ENCODE measurements at places on chromosomes 11 and 22. TPM values are rescaled to one million over a fixed set of nuclear protein-coding genes. Genes with fewer than 3 reads are reported as not detected.

DNA sequence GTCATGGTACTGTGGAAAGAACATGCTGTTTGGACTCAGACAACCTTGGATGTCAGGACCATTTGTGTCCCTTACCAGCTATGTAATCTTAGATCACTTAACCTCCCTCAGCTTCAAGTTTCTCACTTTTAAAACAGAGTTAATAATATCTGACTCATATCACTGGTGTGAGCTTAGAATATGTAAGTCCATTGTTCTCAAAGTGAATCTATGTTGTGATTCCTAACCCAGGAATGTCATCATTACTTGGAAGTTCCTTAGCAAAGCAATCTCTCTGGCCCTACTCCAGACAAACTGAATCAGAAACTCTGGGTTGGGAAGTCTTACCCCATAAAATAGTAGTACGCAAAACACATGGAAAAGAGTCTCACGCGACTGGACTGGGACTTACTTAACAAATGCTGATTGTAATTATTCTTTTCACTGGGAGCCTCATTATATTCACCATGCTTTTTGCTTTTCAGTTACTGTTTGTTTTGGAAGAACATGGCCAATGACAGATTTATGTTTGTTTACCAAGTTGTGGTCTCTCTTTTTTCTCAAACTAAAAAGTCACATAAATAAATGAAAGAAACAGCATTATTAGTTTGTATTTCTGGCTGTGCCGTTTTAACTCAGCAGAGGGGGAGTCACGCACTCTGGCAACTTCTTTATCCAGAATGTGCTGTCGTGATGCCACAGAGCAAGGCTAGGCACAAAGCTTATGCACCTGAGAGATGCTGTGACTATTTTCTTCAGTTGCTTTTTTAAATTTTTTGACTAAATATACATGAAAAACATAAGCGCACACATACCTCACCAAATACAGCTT lies 217.7 kb upstream of the CTSC start:
- H3K27ac ChIP-seq = no peak overlapping the region
- peaks cover 5% of the 10 kb centered on the region for H3K4me1 ChIP-seq
- no peaks in the 10 kb centered on the region for H3K36me3 ChIP-seq
- no peaks in the 10 kb centered on the region for H3K27me3 ChIP-seq
- H3K4me3 ChIP-seq = no peak overlapping the region

- no peaks in the 10 kb centered on the region for H3K36me3 ChIP-seq
- no peak overlapping the region for H3K27ac ChIP-seq
- H3K27me3 ChIP-seq = no peaks in the 10 kb centered on the region
- H3K4me3 ChIP-seq = no peak overlapping the region
- H3K4me1 ChIP-seq = no peaks in the 10 kb centered on the region
Measured at GRCh38 chr11:131746201-131746600, 375.8 kb downstream of the NTM start.

- H3K36me3 ChIP-seq = no peaks in the 10 kb centered on the region
- DNase-seq = no peak
- no peak overlapping the region for H3K27ac ChIP-seq
Measured at GRCh38 chr11:75173336-75173735, 22.4 kb downstream of the SLCO2B1 start.

GRCh38 chr11:132943357-132943705 lies 589.0 kb downstream of the OPCML start:
- no peak overlapping the region for H3K27ac ChIP-seq
- no peak overlapping the region for H3K4me3 ChIP-seq
- H3K36me3 ChIP-seq = no peaks in the 10 kb centered on the region

- H3K36me3 ChIP-seq = no peaks in the 10 kb centered on the region
- no peaks in the 10 kb centered on the region for H3K27me3 ChIP-seq
- H3K4me1 ChIP-seq = no peaks in the 10 kb centered on the region
- no peak overlapping the region for H3K4me3 ChIP-seq
Measured at GRCh38 chr22:44999231-44999630, 10.6 kb downstream of the PHF21B start.

DNA sequence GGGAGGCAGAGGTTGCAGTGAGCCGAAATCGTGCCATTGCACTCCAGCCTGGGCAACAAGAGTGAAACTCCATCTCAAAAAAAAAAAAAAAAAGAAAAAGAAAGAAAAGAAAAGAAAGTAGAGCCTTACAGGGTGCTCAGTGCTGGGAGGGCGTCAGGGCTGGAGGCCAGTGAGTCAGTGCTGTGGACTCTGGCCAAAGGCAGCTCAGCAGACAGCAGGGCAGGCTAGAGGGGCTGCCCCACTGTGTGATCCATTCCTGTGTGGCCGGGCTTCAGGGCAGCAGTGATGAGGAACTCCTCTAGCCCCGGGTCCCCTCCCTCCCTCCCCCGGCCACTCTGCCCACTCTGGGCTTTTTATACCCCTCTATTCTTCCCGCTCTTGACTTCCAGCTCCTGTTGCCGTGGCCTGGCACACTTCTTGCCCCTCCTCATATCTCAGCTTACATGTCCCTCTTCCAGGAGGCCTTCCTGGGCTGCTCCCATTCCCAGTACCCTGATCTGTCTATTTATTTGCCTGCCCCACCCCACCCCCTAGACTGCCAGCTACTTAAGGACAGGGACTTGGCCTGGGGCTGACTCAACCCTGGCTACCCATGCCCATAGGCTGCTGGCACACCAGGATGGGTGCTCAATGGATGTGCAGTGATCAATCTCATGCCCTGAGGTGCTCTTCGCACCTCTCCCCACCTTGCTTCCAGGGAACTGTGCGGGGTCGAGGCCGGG lies 10.1 kb downstream of the SYT12 start:
- H3K27me3 ChIP-seq = no peaks in the 10 kb centered on the region
- H3K27ac ChIP-seq = no peak overlapping the region
- DNase-seq = no peak
- H3K4me3 ChIP-seq = no peak overlapping the region
- no peaks in the 10 kb centered on the region for H3K36me3 ChIP-seq

DNA sequence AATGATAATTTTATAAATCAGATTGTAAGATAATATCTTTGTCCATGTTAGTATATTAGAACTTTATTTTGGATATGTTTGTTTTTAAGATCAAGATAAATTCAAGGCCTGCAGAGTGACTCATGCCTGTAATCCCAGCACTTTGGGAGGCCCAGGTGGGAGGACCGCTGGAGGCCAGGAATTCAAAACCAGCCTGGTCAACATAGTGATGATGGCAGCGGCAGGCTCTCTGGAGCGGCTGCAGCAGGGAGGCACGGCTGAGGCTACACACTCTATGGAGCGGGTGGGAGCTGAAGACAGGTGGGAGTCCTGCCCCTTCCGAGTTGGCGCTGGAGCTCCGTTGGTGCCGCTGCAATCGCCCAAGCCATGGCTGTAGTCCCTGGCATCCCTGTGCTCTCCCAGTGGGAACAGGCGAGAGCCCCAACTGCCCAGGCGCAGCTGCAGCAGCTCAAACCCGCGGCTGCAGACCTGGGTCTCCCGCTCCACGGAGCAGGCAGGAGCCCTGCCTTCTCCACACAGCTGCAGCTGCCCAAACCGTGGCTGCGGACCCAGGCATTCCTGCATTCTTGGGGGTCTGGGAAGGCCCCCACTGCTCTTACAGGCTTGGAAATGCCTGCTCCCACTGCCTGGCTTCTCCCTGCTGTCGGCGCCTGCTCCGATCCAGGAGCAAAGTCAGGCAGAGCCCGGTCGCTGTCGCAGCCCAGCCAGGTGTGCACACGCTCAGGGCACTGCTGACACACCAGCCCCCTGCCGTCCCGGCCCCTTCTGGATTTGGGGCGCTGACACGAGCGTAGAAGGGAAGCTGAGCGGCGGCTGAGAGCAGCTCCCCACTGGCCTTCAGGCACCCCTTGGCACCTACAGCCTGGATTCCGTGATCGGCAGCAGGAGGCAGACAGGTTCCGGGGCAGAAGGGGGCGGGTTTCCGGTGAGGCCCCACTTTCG lies 16.7 kb downstream of the C11orf54 start:
- peaks cover 39% of the 10 kb centered on the region for H3K36me3 ChIP-seq
- H3K27ac ChIP-seq = no peak overlapping the region
- H3K4me1 ChIP-seq = no peaks in the 10 kb centered on the region
- no peak for DNase-seq
- H3K27me3 ChIP-seq = no peaks in the 10 kb centered on the region

GRCh38 chr11:67375320-67376055 lies 2.1 kb upstream of the CLCF1 start:
- no peak for DNase-seq
- no peaks in the 10 kb centered on the region for H3K27me3 ChIP-seq
- no peak overlapping the region for H3K4me3 ChIP-seq

GRCh38 chr11:93840981-93841380 lies 9.4 kb downstream of the VSTM5 start:
- no peaks in the 10 kb centered on the region for H3K4me1 ChIP-seq
- H3K27ac ChIP-seq = no peak overlapping the region
- DNase-seq = no peak
- H3K36me3 ChIP-seq = no peaks in the 10 kb centered on the region

DNA sequence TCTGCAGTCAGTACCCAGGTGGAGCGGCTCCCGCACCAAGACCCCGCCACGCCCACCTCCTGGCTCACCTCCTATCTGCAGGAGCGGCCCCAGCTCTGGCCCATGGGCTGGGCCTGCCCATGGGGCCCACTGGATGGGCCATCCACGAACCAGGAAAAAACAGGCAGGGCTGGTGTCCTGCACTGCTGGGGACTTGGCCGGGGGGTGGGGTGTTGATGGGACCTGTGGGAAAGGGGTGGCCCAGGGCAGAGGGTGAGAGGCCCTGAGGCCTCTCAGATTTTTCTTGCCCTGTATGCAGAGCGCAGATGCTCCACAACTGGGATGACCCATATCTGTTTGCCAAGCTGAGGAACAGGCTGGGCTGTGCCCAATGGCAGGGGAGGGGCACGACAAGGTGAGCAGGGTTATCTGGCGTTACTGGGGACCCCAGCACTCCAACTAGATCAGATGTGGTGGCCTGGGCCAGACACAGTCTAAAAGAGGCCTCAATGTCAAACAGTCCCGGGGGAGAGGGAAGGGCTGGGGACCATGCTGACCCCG lies 2.7 kb upstream of the PIM3 start:
- no peak overlapping the region for H3K4me3 ChIP-seq
- H3K27me3 ChIP-seq = no peaks in the 10 kb centered on the region
- no peak overlapping the region for H3K27ac ChIP-seq
- H3K4me1 ChIP-seq = peaks cover 47% of the 10 kb centered on the region

DNA sequence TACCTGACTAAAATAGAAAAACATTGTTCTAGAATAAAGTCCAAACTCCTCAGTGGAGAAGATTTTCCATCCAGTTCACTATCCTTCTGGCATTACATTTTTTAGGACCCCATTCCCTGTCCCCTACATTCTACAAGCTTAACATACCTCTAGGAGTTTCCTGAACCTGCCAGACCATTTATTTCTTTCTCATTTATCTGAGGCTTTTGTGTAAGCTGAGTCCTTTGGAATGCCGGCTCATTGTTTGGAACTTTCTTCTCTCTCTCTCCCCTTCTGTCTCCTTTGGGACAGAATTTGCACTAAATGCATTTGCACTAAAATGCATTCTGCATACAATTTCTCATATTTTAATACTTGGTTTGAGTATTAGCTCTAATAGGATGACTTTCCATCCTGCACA lies 393.0 kb upstream of the ANO3 start:
- H3K36me3 ChIP-seq = no peaks in the 10 kb centered on the region
- H3K4me3 ChIP-seq = no peak overlapping the region
- no peak for DNase-seq
- no peak overlapping the region for H3K27ac ChIP-seq

- no peaks in the 10 kb centered on the region for H3K27me3 ChIP-seq
- no peak overlapping the region for H3K4me3 ChIP-seq
- no peaks in the 10 kb centered on the region for H3K36me3 ChIP-seq
Measured at GRCh38 chr11:48033918-48034341, 53.6 kb downstream of the PTPRJ start.

GRCh38 chr11:71364176-71364671 lies 84.0 kb downstream of the DHCR7 start:
- H3K4me1 ChIP-seq = no peaks in the 10 kb centered on the region
- H3K27ac ChIP-seq = no peak overlapping the region
- H3K36me3 ChIP-seq = no peaks in the 10 kb centered on the region
- no peak for DNase-seq

Gene SORL1
- total RNA-seq = 73.8 TPM

Gene KBTBD3
- total RNA-seq = 16.6 TPM

Gene SCGB2A2
- total RNA-seq = not detected

Gene CHEK2
- 16.0 TPM for total RNA-seq

All from thyroid gland (tissue), 4 donors.